Thoracic aorta (tissue), 2 donors: ENCODE measurements at places on chromosomes 6 and 20.

DNA sequence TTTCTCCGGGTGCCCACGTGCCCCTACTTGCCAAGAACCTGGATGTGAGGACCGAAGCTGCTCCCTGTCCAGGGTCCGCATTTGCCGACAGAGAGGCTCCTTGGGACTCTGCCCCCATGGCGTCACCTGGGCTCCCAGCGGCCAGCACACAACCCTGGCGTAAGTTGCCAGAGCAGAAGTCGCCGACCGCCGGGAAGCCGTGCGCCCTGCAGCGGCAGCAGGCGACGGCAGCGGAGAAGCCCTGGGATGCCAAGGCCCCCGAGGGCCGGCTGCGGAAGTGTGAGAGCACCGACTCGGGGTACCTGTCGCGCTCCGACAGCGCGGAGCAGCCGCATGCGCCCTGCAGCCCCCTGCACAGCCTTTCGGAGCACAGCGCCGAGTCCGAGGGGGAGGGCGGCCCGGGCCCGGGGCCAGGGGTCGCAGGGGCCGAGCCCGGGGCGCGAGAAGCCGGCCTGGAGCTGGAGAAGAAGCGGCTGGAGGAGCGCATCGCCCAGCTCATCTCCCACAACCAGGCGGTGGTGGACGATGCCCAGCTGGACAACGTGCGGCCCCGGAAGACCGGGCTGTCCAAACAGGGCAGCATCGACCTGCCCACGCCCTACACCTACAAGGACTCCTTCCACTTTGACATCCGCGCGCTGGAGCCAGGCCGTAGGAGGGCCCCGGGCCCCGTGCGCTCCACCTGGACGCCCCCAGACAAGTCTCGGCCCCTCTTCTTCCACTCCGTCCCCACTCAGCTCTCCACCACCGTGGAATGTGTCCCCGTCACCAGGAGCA, 28.3 kb downstream of the ZNF831 start:
- DNase-seq: no peak

GRCh38 chr20:1326031-1326930, 2.7 kb downstream of the SDCBP2 start:
- DNase-seq: no peak

GRCh38 chr6:148945301-148946021, 198.6 kb downstream of the UST start:
- DNase-seq: no peak

DNA sequence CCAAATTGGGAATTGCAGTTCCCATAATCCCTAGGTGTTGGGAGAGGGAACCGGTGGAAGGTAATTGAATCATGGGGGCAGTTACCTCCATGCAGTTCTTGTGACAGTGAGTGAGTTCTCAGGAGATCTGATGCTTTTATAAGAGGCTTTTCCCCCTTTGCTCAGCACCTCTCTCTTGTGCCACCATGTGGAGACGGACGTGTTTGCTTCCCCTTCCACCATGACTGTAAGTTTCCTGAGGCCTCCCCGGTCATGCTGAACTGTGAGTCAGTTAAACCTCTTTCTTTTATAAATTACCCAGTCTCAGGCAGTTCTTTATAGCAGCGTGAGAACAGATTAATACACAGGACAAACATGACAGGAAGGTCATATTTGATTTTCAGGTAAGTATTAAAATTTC, 25.3 kb upstream of the HECA start:
- no peak for DNase-seq

DNA sequence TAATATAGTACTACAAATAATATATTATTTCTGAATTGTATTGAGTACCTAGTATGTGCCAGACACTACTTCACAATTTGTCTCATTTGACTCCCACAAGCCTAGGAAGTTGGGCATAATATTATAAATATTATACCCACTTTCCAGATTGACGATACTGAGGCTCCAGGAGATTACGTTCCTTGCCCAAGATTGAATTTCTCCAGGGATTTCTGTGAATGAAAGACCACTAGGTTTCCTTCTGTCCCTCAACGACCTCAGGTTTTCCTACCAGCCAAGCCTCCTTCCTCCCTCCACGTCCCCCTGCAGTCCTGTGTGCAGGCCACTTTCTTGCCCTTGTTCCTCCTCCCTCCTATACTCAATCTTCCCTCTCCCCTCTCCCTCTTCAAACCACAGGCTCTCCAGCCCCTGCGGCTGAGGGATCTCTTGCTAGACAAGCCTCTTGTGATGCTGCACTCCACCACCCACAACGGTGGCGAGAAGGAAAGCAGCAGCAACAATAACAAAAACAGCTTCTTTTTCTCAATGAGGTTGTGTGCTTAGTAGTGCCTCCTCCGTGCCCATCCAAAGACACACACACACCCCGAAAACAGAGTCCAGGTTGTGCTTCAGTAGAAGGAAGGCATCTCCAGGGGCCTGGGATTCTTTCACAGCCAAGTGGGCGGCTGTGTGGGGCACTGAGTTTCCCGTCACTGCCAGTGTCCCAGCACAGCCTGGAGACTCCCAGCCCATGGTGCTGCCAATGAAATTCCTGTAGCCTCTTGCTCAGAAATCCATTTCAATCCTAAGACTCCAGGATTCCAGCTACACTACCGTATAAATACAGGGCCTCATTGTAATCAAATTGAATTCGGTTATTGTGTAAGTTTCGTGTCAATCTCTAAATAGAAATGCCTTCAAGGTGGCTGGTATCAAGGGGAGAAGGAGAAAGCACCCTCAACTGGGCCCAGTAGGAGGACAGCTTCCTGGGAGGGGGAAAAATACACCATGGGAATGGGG, 94.4 kb downstream of the NCR2 start:
- DNase-seq: no peak

- DNase-seq: no peak
These were observed 61.6 kb upstream of the MRPS10 start for GRCh38 chr6:42279144-42279781.

- DNase-seq: no peak
These were observed 13.3 kb downstream of the FRK start for GRCh38 chr6:116047173-116047933.
